ENCODE measurements at places on chromosomes 1 and 21.

GRCh38 chr1:77541162-77541545 lies 141.3 kb downstream of the ZZZ3 start:
- DNase-seq, result no peak

DNA sequence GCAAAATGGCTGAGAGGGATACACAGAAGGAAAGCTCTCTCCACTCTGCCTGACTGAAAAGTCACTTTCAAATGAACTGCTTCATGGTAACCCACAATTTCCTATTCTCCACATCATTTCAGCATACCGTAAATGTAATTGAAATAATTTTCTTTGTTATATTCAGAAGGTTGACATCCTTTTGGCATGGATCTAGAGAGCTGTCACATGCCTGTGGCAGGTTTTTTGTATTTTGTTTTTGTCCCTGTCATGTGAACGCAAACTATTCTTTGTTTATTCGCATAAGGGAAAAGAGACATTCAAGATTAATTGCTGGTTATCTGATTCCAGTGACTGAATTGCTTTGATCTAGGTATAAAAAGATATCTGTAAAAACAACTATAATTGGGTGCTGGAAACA lies 1808.1 kb downstream of the NCAM2 start:
- DNase-seq, result no peak

DNA sequence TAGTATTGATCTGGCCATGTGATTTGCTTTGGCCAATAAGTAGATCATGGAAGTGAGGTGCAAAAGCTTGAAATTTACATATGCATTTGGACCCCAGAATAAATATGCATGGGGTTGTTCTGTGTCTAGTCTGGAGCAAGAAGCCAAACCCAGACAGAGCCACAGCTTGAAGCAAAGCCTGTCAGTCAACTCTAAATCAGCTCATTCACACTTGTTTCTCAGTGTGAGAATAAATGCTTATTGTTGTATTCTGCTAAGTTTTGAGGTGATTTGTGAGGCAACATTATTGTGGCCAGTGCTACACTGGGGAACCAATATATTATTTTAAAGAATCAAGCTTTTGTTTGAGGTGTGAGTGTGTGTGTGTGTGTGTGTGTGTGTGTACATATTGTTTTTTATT lies 12.2 kb upstream of the PGLYRP3 start:
- DNase-seq, result no peak

- DNase-seq, result no peak
These were observed 43.2 kb downstream of the ANKRD13C start for GRCh38 chr1:70311369-70311768.

GRCh38 chr21:33126569-33126968 lies 56.6 kb downstream of the OLIG1 start:
- no peak for DNase-seq

DNA sequence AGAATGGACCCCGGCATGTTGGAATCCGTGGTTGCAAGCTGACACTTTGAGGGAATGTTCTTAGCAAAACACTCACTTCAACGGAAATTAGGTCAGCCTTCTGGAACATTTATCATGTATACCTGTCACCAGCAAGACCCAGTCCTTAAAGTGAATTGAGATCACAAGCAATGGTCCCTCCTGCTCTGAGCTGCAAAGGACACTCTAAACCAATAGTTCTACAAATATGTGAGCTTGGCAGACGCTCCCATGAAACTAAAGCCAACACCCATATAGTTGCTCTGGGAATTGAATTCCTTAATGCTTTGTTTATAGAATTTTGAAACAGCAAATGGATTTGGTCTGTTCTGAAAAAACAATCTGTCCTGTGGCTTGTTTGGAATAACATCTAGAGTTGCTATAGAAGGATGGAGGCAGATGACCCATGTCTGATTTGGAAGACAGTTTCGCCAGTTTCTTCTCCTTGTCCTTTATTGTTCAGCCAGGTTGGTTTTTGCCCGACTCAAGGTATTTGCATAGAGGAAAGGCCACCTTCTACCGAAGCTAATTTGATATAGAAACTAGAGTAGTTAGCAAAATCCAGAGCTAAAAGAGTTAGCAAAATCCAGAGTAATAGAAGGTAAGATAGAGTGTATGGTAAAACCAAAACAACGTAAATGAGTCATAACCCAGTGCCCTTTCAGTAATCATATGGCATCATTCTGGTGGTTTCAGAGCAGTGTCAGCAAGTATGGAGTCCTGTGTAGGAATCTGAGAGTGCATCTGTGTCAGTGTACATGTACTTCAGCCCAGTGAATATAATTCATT lies 236.2 kb downstream of the NFIA start:
- DNase-seq, result no peak

DNA sequence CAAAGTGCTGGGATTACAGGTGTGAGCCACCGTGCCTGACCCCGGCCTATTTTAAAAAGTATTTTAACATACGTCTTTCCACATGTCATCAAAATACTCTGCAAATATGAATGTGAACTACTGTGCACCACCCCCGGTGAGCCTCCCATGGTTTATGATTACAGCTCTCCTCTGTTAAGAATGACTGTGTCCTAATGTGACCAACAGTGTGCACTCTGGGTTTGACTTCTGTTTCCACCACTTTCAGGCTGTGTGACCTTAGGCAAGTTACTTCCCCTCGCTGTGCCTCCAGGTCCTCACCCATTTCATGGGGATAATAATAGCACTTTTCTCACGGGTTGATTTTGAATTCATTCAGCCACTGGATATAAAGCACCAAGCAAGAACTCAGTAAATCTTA lies 14.7 kb downstream of the AMPD2 start:
- no peak for DNase-seq

- no peak for DNase-seq
These were observed 254.7 kb downstream of the NFIA start for GRCh38 chr1:61337037-61337436.

GRCh38 chr1:150528196-150528595 lies 12.6 kb downstream of the FALEC start:
- DNase-seq, result no peak

DNA sequence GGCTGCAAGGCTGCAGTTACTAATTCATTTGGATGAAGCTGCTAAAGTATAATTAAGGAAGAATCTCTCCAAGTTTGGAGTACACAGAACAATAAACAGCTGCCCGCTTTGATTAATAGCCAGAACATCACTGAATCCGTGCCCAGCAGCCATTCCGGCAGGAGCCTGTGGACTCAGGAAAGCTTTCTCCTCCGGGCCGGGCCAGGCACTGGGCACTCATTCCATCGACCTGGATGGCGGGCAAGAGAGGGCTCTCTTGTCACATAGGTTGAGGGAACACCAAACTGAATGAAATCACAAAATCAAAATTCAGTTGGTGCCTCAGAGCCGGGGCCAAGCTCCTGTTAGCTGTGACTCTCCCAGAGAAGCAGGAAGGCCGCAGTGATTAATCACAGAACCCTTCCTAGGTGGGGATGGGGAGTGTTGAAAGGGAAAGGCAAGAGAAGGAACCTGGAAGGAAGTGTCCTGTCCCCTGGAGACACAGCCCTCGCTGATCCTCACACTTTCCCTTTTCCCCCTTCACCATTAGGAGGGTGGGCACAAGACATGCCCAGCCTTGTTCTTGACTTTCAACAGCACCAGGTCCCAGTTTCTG lies 306.7 kb downstream of the NPHP4 start:
- DNase-seq, result no peak

GRCh38 chr1:235746245-235746644 lies 96.7 kb upstream of the GNG4 start:
- DNase-seq, result no peak

GRCh38 chr21:43364851-43365424 lies 62.0 kb downstream of the SIK1 start:
- no peak for DNase-seq

Measured in D341Med (cell line).